ENCODE measurements at places on chromosomes 2 and 18.

GRCh38 chr2:146665800-146666199, 1179.0 kb upstream of the ACVR2A start:
- DNase-seq: no peak

DNA sequence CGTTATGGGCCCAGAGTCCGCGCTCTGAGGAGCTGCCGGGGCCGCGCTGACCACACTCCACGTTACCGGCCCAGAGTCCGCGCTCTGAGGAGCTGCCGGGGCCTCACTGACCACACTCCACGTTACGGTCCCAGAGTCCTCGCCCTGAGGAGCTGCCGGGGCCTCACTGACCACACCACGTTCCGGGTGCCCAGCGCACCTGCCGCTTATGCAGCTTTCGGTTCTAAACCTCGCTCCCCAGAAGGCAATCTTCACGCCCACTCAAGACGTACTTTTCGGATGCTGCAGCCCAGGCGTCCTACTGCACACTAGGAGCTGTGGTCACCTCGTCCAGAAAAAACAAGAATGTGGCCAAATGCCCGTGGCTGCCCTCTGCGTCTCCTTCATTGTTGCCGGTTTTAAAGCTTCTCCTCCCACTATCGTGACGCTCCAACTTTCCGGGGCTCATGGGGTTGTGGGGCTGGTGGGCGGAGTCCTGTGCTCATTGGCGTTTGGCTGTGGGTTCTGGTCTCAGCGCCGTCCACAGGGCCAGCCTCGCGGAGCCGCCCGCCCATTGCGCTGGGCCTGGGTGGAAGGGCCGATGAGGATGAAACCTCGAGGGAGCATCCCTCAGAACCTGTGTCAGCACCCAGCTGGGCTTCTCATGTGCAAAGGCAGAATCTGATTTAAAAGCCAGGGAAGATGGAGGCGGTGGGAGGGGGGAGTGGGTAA, 11.9 kb downstream of the KCNG2 start:
- no peak for DNase-seq

- DNase-seq: no peak
Measured at GRCh38 chr2:88011011-88011410, 5.3 kb downstream of the RNU2-63P start.

DNA sequence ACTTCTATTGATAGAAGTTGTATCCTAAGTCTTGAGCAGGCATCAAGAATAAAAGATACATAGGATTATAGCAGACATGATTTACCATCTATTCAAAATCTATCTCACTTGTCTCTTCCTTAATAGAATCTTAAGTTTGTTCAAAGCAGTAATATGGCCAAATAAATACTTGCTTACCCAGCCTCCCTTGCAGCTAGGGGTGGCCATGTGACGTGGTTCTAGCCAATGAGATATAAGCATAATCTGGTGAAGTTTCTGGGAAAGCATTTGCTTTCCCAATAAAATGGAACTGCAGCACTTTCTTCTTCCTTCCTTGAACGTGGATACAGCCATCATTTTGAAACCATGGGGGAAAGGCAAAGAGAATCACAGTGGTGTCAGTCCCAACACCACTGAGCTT, 33.7 kb upstream of the SLC1A4 start:
- no peak for DNase-seq

DNA sequence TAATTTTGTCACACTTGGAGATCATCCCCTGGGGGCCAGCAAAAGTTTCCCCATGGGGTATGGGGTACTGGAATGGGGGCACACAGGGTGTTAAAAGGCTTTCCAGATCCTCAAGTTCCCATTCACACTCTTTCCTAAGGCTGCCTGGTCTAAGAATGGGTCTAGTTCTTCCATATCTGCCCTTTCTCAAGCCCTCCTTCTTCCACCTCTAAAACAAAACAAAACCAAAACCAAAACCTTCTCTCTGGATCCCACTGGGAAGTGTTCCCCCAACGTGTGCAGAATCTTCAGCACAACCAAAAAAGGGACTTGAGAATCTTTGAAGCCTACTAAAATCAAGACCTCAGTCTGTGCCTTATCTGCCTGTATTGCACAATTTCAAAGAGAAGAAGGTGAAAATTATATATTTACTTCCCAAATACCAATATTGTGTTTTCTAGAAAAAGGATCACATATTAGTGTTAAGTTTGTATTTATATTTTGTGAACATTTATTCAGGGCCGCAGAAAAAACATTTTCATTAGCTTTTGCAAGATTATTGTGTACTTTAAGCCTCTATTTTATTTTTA, 207.2 kb upstream of the TCF4 start:
- DNase-seq: no peak

Data from activated naive CD8-positive, alpha-beta T cell treated with anti-CD3 and anti-CD28 coated beads, Interleukin-2, amount 50 U/mL, for 16 hours (primary cell).